NAMALWA (cell line): ENCODE measurements at places on chromosomes 1 and 21.

DNA sequence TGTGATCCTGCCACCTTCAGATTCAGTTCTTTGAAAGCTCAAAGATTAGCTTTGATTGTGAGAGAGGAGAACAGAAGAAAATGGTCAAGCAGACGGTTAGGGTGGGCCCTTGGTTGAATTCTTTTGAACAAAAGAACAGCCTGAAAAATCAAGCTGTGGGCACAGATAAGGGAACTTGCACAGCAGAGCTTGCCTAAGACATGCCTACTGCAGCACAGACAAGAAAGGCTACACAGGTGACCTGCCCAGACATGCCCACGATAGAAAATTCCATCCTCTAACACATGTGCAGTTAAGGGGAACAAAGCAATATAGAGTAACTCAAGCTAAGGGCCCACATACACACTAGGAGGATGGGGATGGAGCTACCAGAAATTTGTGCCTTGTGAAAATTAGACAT lies 512.5 kb upstream of the LRRC7 start:
- no peak for DNase-seq

DNA sequence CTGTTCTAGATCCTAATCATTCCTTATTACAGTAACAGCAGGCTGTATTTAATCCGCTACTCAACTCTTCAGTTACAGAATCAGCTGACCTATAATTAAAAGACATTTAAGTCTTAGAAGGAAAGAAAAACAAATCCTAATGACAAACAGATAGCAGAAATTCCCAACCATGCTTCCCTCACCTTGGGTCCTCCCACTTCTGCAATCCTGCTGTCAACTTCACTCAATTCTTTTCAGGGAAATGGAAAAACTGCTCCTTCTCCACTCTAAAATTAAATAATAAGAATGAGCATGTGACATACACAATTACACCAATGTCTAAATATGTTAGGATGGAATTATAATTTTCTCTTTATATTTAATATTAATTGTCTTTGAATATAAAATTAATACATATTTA lies 182.6 kb upstream of the LYPLAL1 start:
- DNase-seq: no peak

- DNase-seq: no peak
Observed at GRCh38 chr1:88731475-88732269, 47.6 kb downstream of the PKN2 start.

GRCh38 chr1:246304484-246305259 lies 202.4 kb downstream of the SMYD3 start:
- DNase-seq: no peak

DNA sequence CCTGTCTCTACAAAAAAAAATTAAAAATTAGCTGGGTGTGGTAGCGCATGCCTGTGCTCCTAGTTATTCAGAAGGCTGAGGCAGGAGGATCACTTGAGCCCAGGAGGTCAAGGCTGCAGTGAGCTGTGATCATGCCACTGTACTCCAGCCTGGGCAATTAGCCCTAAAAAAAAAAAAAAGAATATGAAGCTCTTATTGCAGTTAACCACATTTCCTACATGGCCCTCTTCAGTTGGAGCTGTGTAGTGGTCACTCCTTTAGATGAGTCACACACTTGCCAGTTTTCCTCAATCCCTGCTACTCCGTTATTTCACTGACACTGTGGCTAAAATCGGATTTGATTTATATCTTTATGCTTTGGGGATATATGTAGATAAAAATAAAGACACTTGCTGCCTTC lies 11.8 kb downstream of the NFYC start:
- no peak for DNase-seq

DNA sequence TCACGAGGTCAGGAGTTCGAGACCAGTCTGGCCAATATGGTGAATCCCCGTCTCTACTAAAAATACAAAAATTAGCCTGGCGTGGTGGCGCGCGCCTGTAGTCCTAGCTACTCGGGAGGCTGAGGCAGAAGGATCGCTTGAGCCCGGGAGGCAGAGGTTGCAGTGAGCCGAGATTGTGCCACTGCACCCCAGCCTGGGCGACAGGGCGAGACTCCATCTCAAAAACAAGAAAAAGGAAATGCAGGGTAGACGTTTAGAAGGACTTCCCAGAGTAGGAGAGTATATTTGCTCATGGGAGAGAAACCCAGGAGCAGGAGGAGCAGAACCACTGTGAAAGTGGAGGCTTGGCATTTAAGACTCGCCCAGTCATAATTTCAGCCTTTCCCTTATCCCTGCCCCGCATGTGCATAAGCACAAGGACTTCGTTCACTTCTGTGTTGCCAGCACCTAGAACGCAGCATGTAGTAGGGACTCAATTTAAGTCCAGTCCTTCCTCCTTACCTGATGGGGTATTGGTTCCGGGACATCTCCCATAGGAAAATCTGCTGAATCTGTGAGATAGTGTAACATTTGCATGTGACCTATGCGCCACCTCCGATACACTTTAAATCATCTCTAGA lies 5.2 kb upstream of the MEF2D start:
- no peak for DNase-seq

DNA sequence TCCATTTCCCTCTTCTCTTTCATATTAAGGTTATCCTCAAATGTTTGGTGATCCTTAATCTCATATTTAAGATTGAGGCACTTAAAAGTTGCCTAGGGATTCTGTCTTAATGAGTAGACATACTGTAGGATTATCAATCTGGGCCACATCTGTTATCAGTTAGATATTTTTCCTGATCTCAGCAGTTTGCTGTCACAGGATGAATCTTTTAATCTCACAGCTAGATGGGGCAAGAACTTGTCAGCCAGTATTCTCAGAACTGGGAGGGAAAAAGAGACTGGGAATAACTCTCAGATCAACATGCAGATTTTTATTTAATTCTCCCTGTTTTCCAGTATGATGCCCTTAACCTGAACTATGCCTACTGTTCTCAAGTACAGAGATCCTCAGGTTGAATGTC lies 14.0 kb downstream of the ZNF644 start:
- no peak for DNase-seq

GRCh38 chr21:33685613-33686197 lies 43.4 kb downstream of the ITSN1 start:
- DNase-seq: no peak

DNA sequence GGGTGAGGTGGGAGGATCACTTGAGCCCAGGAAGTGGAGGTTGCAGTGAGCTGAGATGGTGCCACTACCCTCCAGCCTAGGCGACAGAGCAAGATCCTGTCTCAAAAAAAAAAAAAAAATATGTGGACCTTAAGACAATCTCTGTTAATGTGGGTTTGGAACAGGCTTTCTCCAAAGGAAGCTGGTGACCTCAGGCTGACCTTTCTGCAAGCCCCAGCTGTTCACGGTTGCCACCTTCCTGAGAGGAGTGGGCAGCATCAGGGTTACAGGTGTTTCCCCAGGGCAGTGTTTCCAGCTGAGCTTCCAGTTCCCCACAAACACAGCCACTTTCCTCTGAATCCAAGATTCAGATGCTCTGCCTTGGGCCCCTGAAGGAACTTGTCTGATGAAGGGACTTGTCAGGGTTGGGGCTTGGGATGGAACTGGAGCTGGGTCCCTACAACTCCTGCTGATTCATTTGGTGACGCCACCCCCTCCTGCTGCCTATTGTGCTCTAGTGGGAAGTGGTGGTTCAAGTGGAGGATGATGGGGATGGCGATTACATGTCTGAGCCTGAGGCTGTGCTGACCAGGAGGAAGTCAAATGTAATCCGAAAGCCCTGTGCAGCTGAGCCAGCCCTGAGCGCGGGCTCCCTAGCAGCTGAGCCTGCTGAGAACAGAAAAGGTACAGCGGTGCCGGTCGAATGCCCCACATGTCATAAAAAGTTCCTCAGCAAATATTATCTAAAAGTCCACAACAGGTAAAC lies 1.9 kb downstream of the ZBTB48 start:
- DNase-seq: peak; percentile 41

GRCh38 chr1:164930241-164930640 lies 371.3 kb downstream of the PBX1 start:
- no peak for DNase-seq

GRCh38 chr1:226728448-226728847 lies 10.6 kb downstream of the ITPKB start:
- DNase-seq: no peak

DNA sequence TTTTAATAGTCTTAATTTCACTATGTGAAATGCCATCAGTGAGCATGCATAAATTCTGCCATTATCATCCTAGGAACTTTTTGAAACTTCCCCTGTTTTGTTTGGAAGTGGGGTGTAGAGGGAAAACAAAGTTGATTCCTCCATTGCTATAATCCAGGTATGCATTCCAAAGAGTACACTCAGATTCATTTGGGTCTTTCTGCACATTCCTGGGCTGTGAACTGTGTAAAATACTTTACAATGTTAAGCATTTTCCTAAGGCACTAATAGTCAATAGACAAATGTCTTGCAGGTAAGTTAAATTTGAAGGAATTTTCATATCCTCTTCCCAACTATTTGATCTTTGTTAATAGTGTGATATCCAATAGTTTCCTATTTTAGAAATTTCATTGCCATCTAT lies 36.2 kb downstream of the SGIP1 start:
- DNase-seq: no peak

GRCh38 chr1:76262601-76263000 lies 188.1 kb downstream of the ST6GALNAC3 start:
- no peak for DNase-seq

DNA sequence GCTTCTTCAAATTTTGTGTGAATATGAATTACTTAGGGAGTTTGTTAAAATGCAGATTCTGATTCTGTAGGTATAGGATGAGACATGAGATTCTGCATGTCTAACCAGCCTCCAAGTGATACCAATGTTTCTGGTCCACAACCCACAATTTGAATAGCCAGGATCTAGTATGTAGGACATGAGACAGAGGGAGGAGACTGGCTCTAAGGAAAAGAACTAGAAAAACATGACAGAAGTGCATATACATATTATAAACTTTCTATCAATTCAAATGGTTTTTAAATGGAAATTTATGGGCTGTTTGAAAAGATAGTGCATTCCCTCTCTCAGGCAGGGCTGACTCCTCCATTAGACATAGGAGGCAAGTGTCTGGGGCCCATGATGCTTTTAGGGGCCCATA lies 33.9 kb upstream of the NPL start:
- no peak for DNase-seq

DNA sequence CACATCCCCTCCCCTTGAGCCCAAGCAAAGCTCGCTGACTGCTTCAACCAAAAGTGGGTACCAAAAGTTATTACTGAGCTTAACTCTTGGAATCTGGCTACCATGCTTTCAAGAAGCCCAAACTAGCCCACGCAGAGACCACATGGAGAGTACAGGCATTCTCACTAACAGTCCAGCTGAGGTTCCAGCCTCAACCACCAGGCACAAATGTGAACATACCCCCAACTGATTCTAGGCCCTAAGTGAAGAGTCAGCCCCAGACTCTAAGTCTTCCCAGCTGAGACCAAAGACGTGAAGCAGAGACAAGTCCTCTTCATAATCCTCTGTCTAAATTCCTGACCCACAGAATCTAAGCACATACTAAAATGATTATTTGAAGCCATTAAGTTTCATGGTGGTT lies 36.8 kb downstream of the EVI5 start:
- no peak for DNase-seq

DNA sequence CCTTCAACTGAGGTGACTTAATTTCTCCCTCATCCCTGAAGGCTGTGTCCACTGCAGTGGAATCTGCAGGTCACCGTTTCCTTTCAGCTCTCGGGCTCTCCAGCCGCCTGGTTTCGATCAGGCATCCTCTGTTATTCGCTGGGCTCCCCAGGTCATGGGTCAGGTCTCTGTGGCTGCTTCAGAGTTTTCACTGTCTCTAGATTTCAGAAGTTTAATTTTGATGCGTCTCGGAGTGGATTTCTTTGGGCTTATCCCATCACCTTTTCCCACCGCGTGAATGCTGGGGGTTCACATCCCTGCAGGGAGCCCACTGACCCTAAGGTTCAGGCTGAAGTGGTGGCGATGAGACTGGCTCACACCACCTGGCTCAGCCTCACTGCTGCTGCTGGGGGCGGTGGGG lies 3.3 kb downstream of the ACTRT2 start:
- DNase-seq: no peak

- no peak for DNase-seq
Observed at GRCh38 chr1:111720977-111721786, 18.0 kb downstream of the INKA2 start.

GRCh38 chr1:97905141-97905940 lies 15.5 kb downstream of the DPYD start:
- no peak for DNase-seq

- no peak for DNase-seq
Observed at GRCh38 chr1:150536836-150537731, 12.1 kb upstream of the ADAMTSL4 start.

GRCh38 chr1:1178794-1179331 lies 5.2 kb downstream of the TTLL10 start:
- no peak for DNase-seq

DNA sequence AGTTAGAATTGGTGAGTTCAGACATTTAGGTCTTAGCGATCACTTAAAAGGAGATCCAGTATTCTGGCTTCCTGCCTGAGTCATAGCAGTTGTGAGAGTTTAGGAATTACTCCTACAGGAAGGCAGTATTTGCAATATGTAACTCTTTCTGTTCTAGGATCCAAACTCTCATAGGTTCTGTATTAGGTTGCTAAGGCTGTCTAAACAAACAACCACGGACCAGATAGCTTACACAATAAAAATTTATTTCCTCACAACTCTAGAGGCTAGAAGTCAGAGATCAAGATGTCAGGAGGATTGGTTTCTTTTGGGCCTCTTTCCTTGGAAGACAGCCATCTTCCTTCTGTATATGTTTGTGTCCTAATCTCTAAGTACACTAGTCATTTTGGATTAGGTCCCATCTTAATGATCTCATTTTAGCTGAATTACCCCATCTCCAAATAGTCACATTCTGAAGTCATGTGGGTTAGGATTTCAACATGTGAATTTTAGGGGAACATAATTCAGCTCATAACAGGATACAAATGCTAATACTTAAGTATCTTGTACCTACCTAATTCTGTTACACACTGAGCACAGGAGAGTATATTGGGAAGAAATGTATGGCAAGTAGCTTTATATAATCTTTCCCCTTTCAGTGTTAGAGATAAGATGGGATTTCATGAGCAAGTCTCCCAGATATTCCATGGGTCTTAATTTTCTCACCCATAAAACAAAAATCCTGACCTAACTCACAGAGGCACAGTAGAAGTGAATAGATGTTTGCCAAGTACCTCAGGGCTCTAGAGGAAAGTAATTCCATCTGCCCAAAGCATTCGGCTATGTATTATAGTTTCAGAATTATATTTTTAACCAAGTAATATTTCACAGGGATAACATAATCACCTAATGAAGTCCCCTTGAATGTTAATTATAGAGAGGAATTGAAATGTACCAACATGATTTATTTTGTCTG lies 144.4 kb downstream of the PTBP2 start:
- no peak for DNase-seq

DNA sequence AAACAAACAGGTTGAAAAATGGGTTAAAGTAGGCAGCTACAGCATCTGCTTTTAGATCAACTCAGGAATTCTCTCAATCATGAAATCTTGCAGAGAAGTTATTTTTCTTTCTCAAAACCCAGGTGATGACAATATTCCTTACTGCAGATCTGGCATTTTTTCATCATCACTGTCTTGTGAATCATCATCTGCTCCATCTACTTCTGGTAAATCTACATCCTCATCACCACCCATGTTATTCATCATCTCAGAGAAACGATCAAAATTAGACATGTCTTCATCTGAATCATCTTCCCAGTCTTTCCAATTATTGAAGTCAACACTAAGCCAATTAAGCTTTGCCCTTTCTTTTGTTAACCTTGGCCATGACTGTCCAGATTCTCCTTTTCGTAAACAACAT lies 21.8 kb downstream of the GBP2 start:
- no peak for DNase-seq
